Cardiac muscle cell (in vitro differentiated cells and primary cell): ENCODE measurements at places on chromosomes 6 and 20. TPM values are rescaled to one million over a fixed set of nuclear protein-coding genes. Genes with fewer than 3 reads are reported as not detected.

KHDC1L gene
- not detected in 2 replicates for total RNA-seq

ADAM33 gene
- 0.07 and 1.3 TPM in 2 replicates for total RNA-seq

BTN1A1 gene
- not detected in 2 replicates for total RNA-seq

APMAP gene
- 50.4 and 60.6 TPM in 2 replicates for total RNA-seq

GMDS gene
- 6.3 and 14.7 TPM in 2 replicates for total RNA-seq

ANKRD6 gene
- 13.7 and 21.5 TPM in 2 replicates for total RNA-seq

SLC52A3 gene
- 0.12 TPM in 1 of 2 replicates, not detected in the other for total RNA-seq
